ENCODE measurements at places on chromosomes 4 and X.

DNA sequence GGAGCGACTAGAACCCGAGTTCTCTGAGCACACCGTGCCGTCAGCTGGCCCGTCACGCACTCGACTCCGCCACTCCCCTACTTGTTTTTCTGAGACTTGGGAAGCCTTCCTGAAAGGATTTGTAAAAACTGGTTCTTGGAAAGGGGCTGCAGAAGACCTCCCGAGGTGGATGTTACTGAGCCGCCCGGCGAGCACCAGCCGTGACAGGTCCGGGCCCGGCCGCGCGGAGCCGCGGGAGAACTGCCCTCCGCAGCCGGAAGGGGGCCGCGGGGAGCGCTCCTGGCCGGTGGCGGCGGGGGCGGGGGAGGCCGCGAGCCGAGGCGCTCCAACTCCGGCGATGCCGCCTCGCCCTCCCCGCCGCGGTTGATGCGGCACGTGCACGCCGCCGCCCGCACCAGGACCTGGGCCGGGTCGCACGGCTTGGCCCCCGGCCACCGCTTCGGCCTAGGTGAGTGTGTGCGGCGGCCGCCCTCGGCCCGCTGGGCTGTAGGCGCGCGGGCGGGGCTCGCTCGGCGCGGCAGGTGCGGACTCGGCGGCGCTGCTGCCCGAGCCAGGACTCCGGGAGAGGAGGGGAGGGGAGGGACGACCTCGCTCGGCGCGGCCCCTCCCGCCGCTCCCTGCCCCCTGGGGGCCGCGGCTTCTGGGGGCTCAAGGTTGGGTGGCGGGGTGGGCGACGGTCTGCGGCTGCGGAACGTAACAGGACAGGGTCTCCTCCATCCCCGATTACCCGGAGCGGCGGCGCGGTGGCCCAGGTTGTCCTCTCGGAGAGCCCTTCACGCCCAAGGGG, 1.7 kb downstream of the SPRY1 start:
- DNase-seq = peak; percentile 38

GRCh38 chr4:41178372-41179370, 35.7 kb downstream of the APBB2 start:
- peak; percentile 72 for DNase-seq

DNA sequence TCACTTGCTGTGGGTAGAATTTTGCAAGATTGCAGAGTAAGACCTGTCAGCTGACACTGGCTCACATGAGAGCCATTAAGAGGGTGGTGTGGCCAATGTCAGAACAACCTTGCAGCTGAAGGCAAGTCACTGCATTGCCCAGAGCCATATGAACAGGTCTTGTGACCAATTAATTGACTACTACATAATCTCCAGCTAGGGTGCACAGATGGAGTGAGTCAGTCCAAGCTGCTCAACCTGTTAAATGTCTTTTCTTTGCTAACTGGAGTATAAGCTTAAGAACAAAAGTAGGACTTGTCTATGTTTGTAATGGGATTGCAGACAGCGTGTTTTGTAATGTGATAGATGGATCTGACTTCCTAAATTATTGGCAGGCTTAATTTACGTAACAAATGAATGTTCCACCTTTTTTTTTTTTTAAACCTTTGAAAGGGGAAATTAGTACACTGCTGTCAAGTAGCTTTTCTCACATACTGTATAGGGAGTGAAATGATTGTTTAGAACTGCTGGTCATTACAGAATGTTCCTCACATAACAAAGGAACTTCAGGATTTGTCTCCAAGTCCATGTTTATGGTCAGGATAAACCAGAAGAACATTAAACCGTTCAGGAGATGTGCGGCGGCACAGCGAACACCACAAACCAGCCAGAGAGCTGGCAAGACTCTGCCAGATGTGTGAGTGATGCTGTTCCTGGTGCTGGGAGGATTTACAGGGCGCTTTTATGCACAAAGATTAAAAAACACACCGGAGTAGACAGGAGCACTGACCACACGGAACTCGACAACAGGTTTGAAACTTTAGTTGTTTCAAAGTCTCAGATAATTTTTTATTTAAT, 37.0 kb downstream of the FNIP2 start:
- DNase-seq = peak; percentile 46

DNA sequence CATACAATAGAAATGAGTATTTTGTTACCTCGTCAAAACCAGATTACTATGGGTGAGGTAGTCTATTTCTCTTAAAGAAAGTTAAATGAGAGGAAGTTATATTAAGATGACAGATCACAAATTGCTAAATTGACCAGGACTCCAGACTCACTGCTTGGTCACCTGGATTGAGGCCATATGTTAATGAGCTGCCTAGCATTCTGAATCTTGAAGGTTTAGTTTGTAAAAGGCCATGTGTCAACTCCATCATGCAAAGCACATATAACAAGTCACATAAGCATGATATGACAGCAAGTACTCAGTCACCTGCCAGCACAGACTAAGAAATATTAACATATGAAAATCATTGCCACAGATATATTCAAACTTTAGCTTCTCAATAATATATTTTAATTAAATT, 72.6 kb downstream of the EPHA5 start:
- no peak for DNase-seq

- DNase-seq = no peak
Observed at GRCh38 chr4:2011583-2011982, 2.8 kb upstream of the NELFA start.

DNA sequence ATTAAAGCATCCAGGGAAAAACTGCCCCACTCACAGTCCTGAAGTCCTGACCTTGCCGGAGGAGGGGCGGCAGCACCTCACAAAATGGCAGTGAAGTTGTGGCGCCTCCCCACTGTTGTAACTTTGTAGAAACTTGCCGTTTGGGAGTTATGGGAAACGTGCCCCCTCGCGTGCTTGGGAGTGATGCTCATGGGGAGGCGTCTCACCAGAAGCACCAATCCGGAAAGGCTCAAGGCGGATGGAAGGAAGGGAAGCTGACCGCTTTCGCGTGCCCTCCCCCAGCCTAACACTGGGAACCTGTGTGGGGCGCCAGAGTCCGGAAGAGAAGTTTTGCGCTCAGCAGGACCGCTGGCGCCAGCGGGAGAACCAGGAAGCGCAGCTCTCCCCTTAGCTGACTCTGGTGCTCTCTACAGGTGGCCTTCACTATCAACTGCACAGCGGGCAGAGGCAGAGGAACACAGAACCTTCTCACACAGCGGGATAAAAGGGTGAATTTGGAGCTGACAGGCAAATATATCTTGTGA, at the start of the genes CT45A10 and SAGE1:
Gene CT45A10, minus strand, starts transcription at position 151 of the 524 bp plus-strand sequence. CDS start 8,100 bp downstream, outside the sequence.
Gene SAGE1, plus strand, starts transcription at position 423 of the 524 bp plus-strand sequence. CDS start 2,527 bp downstream, outside the sequence.
- no peak for DNase-seq

GRCh38 chr4:154528869-154529268, 21.3 kb downstream of the PLRG1 start:
- no peak for DNase-seq

DNA sequence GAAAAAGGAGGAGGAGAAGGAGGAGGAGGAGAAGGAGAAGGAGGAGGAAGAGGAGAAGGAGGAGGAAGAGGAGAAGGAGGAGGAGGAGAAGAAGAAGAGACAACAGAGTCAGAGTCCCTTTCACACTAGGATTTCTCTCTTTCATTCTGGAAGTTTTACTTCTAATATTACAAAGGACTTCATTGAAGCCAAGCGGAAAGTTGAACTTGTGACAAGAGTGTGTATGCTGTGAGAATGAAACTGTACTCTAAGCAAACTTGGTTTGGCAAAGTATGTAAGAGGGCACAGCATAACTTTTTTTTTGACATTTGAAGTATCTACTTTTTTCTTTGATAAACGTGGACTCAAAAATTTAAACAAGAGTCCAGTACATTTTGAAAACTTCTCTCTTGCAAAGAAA, 48.0 kb downstream of the CXCL8 start:
- no peak for DNase-seq

- DNase-seq = no peak
Observed at GRCh38 chr4:41174444-41174843, 39.9 kb downstream of the APBB2 start.

DNA sequence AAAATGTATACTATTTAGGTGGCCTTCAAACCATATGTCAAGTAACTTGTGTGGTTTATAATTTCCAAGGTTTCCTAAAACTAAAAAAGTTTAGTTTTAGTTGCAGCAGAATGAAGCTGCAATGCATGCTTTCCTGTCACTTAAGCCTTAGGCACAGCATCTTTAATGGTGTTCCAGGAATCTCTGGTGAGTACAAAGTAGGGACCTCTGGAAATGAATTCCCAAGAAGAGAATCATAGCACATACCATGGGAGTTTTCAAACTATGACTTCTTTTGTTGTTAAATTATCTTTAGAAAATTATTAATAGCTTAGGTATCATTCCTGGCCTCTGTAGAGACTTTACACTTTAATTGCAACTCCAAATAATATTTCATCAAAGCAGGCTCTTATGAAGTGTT, 1005.9 kb upstream of the PABPC4L start:
- DNase-seq = no peak

DNA sequence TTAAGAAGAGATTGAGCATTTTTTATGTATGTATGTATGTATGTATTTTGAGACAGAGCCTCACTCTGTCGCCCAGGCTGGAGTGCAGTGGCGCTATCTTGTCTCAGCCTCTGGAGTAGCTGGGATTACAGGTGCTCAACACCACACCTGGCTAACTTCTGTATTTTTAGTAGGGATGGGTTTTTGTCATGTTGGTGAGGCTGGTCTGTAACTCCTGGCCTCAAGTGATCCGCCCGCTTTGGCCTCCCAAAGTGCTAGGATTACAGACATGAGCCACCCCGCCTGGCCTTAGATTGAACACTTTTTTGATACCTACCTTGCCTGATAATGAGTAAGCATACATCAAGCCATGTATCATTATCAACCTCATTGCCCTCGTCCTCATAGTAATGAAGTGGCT, 2.7 kb downstream of the N4BP2 start:
- no peak for DNase-seq

GRCh38 chr4:54094451-54094850, 5.5 kb upstream of the GSX2 start:
- DNase-seq = no peak
